ENCODE measurements at places on chromosomes 2 and 18.

DNA sequence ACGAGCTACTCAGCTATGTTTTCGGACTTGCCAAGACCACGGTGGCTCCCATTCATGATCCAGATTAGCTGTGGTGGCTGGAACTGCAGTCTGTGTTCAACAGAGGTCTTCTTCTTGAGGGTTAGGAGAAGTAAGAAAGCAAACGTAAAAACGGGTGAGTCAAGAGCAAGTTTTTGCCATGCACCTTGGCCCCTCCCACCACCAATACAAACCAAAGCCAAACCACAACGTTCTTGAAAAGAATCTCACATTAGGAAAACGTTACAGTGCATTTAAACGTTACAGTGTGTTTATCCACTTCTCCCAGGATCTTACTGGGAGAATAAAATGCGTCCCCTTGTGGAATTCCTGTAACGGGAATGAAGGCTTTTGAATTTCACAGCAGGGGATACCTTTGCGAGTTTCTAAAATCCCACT is 725 bp downstream of the FBXO48 start:
- DNase-seq: peak; percentile 13

DNA sequence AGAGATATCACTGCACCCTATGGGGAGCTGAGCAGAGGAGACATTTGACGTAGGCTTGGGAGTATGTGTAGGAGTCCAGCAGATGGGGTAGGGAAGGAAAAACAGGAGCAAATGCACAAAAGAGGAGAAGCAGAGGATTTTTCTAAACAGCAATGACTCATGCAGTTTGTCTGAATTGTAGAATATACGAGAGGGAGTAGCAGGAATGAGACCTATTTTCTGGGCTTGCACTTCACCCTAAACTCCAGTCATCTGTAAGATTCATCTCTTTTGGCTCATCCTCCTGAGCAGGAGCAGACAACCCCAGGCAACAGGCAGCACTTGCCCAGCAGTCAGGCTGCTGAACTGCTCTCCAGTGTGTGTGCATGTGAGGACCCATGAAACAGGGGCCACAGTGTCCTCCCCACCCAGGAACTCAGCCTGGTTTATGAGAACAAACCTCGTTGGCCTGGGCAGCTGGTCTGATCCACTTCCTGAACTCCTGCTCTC is 100.2 kb upstream of the CDC42EP3 start:
- no peak for DNase-seq

- no peak for DNase-seq
Observed at GRCh38 chr2:206556357-206556949, 85.8 kb upstream of the FAM237A start.

GRCh38 chr2:182883451-182883850 is 17.0 kb upstream of the FRZB start:
- DNase-seq: no peak

DNA sequence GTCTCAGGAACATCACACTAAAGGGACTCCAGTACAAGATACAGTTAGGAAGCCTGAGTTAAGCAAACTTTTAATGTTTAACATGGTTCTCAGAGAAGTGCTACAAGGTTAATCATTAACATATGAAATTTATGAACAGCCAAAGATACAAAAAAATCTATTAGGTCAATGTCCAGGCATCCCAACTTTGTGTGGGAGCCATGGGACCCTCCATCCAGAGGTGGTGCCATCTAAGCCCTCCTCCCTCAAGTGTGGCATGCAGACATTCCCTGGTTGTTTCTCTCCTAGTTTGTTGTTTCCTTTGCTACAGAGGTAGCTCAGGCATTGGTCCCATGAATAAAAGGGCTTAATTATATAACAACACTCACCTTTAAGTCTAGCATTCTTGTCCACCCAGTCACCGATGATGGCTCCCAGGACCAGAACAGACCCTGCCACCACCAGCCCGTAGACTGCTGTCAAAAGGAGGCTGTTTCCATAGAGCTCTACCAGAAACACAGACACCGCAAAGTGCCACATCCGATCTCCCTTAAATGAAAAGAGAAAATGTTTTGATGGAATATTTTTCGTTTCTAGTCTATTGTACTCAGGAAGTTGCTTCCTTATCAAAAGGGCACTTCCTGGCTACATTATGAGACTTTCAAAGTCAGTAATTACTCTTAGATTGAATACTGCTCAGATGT is 5.7 kb downstream of the SLC40A1 start:
- DNase-seq: no peak

DNA sequence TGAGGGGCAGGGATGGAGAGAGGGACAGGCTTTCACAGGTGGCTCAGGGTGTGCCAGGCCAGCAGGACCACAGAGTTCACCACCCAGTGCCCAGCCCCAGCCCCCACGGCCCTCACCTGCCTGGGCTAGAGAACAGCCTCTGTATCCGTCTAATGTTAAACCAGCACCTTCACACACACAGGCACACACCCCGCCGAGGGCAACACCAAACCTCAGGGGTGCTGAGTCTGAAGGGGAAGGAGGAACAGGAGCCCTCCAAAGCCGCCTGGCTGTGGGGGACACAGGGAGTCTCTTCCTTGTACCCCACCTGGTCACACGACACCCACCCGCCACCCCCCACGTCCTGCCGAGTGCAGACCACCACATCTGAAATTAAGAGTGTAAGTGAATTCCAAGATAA is 205.8 kb upstream of the SALL3 start:
- no peak for DNase-seq

GRCh38 chr18:62777814-62778213 is 62.5 kb downstream of the PHLPP1 start:
- no peak for DNase-seq

DNA sequence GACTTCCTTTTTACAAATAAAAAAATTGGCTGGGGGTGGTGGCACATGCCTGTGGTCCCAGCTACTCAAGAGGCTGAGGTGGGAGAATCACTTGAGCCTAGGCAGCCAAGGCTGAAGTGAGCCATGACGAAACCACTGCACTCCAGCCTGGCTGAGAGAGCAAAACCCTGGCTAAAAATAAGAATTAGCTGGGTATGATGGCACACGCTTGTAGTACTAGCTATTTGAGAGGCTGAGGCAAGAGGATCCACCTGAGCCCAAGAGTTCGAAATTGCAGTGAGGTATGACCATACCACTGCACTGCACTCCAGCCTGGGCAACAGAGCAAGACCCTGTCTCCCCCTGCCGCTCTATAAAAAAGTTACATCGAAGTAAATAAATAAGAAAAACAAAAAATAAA is 33.7 kb downstream of the GFPT1 start:
- DNase-seq: no peak

DNA sequence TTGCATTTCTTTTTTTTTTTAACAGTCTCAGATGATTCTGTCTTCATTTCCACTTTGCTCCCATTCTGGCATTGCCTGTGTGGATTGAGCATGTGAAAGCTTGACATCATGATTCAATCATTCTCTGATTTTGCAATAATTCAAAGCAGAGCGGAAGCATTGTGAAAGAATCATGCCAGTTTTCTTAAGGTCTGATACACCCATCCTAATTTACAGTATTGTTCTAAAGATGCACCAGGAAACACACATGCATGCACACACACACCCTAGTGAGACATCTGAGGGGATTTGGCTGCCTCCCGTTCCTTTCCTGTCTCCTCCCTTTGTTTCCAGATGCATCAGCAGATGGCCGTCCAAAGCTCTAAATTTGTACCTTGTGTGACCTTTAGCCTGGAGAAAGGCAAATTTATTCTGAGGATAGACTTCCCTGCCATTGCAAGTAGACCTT is 97.3 kb downstream of the FMNL2 start:
- no peak for DNase-seq

GRCh38 chr2:190843890-190844699 is 36.5 kb upstream of the GLS start:
- no peak for DNase-seq
